ENCODE measurements at places on chromosomes 1 and 21. TPM values are rescaled to one million over a fixed set of nuclear protein-coding genes. Genes with fewer than 3 reads are reported as not detected.
A peak's percentile ranks its signal among the peaks of the same experiment; 100 is the strongest.

The FCRL6 gene
- 0.45 TPM for total RNA-seq

The TMEM125 gene
- total RNA-seq: 0.40 TPM

The MAEL gene
- total RNA-seq: 0.83 TPM

The OLIG2 gene
- total RNA-seq: not detected

The SLC6A17 gene
- total RNA-seq: 0.50 TPM

The TRPM2 gene
- total RNA-seq: 3.5 TPM

GRCh38 chr1:55585402-55585792 is 370.2 kb upstream of the USP24 start:
- no peaks in the 10 kb centered on the region for H3K36me3 ChIP-seq
- no peak overlapping the region for H3K4me3 ChIP-seq
- peak; percentile 64 for DNase-seq
- no peaks in the 10 kb centered on the region for H3K27me3 ChIP-seq

- H3K4me3 ChIP-seq: no peak within 1 kb of the TSS
- no peaks in the 10 kb centered on the region for H3K27me3 ChIP-seq
- peaks cover 39% of the 10 kb centered on the region for H3K36me3 ChIP-seq
- H3K4me1 ChIP-seq: peaks cover 9% of the 10 kb centered on the region
- peak within 1 kb of the TSS; percentile 44 for H3K27ac ChIP-seq
- no peak for DNase-seq
Measured at GRCh38 chr1:161367684-161368400, at the start of gene CFAP126. CFAP126 (minus strand) TSS chr1:161367876; CDS start chr1:161367868, 8 bp downstream.

DNA sequence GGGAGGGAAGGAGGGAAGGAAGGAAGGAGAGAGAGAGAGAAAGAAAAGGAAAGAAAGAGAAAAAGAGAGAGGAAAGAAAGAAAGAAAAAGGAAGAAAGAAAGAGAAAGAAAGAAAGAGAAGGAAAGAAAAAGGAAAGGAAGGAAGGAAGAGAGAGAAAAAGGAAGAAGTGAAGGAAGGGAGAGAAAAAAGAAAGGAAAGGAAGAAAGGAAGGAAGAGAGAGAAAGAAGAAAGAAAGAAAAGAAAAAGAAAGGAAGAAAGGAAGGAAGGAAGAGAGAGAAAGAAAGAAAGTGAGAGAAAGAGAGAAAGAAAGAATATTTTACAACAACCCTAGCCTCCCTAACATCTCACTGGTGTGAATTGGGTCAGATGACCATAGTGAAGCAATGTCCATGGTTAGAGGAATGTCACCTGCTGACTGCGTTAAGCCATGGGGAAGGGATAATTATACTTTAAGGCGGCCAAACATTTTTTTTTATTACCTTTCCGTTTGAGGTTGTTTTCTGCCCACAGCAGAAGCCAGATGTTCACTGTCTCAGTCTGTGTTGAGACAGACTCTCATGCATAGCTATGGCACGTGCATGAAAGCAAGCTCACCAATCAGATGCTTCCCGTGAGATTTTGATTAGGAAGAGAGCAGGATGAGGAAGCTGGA is 76.4 kb downstream of the SNRPE start:
- peaks cover 15% of the 10 kb centered on the region for H3K27me3 ChIP-seq
- H3K36me3 ChIP-seq: no peaks in the 10 kb centered on the region
- no peaks in the 10 kb centered on the region for H3K4me1 ChIP-seq
- DNase-seq: no peak
- no peak overlapping the region for H3K4me3 ChIP-seq

DNA sequence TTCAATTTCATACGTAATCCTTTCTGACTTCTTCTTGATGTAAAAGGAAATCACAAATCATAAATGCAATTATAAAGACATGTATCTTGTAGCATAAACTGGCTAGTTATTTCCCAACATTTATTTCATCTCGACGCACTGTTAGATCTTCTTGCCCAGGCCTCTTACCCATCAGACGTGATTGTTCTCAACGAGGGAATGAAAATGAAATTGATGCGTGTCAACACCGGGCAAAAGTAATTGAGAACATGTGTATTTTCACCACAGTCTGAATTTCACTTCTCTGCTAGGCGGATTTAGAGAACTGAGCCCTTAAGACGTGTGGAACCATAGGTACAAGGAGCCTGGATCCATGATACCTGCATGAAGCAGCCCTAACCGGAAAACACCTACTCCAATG is 519.7 kb downstream of the KCNT2 start:
- no peaks in the 10 kb centered on the region for H3K27me3 ChIP-seq
- H3K36me3 ChIP-seq: no peaks in the 10 kb centered on the region
- no peaks in the 10 kb centered on the region for H3K4me1 ChIP-seq

GRCh38 chr1:10935246-10935645 is 77.2 kb upstream of the TARDBP start:
- H3K4me3 ChIP-seq: no peak overlapping the region
- no peak overlapping the region for H3K27ac ChIP-seq
- DNase-seq: no peak
- no peaks in the 10 kb centered on the region for H3K4me1 ChIP-seq

GRCh38 chr1:24180676-24181075 is 6.4 kb downstream of the IFNLR1 start:
- H3K36me3 ChIP-seq: no peaks in the 10 kb centered on the region
- no peaks in the 10 kb centered on the region for H3K4me1 ChIP-seq
- H3K27me3 ChIP-seq: no peaks in the 10 kb centered on the region
- H3K4me3 ChIP-seq: no peak overlapping the region
- no peak for DNase-seq

DNA sequence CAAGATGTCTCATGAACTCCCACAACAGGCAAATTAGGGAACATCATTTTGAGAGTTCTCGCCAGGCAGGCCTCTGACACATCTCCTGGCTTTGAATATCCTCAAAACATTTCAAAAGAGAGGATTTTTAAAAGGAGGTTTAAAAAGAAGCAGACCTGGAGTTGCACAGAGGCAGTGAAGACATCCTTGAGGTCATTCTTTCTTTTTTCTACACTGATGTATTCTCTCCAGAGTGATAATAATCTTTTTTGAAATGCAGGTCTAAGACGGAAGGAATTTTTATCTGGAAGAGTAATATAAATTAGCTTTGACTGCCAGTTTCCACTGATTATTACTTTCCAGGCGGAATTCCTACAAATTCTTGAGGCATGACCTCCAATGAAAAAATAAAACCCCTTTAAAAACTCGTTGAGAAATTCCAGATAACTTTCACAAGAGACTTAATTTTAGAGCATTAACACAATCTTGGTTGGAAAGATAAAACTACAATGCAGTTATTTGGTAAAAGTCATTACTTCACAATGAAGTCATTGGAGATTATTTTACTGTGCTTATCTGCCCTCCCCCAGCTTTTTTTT is 125.0 kb downstream of the LYPLAL1 start:
- DNase-seq: no peak
- H3K4me1 ChIP-seq: peaks cover 27% of the 10 kb centered on the region
- H3K36me3 ChIP-seq: no peaks in the 10 kb centered on the region
- no peak overlapping the region for H3K27ac ChIP-seq

- H3K27ac ChIP-seq: no peak overlapping the region
- peaks cover 1% of the 10 kb centered on the region for H3K36me3 ChIP-seq
- no peaks in the 10 kb centered on the region for H3K27me3 ChIP-seq
- H3K4me3 ChIP-seq: no peak overlapping the region
Measured at GRCh38 chr21:29316029-29316742, 17.5 kb downstream of the BACH1 start.

DNA sequence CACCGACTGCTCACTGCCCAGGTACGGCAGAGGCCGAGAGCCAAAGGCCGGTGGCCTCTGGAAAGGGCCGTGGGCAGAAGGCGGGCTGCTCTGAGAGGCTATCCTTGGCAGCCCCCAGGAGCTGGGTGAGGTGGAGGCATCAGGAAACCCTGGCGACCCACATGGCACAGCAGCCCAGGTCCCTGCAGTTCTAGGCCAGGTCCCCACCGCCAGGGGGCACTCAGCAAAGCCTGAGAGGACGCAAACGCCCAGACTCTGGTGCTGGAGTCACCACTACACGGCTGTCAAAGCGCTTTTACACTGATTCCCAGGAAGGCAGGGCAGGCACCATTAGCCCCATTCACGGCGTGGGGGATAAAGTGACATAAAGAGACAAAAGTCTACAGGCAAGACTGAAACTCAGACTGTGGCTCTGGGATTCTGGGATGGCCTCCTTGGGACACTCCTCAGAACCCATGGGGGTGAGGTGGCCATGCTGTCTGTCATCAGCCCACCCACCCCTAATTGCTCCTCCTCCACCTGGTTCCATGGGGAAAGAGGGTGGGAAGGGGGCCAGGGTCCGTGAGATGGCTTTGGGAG is 4.9 kb downstream of the PLEKHG5 start:
- peak; percentile 94 for DNase-seq
- H3K27ac ChIP-seq: no peak overlapping the region
- no peaks in the 10 kb centered on the region for H3K36me3 ChIP-seq
- peak overlapping the region; percentile 53 for H3K4me3 ChIP-seq

DNA sequence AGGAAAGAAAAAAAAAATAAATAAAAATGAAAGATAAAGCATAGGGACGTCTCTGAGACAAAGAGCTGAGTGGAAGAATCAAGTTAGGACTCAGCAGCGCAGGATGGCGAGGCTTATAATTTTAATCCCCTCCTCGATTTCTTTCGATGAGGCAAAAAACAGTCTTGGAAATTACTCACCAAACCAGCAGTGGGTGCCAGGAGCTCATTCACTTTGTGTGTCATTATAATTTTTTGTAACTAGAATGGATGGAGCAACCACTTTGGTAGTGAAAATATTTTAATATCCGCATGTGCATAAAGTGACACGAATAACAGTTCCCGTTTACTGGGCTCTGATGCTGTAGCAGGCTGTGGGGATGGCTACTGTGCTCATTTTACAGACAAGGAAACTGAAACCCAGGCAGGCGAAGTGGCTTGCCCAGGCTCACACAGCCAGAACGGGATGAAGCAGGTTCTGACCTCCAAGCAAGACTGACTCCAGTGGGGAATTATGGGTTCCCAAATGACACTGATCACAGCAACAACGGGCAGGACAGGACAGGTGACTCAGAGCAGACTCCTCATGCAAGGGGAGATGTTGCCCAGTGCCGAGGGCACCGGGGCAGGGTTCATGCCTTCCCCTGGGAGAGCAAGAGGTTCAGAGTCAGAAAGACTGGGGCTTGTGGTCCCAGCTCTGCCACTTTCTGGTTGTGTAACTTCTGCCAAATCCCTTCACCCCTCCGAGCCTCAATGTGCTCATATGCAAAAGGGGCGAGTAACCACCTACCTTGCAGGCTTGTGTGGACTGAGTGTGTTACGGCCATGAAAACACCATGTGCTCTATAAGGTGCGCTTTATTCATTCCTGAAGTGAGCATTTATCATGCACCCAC is 63.6 kb downstream of the RUNX3 start:
- peak; percentile 88 for DNase-seq
- no peaks in the 10 kb centered on the region for H3K36me3 ChIP-seq
- no peak overlapping the region for H3K4me3 ChIP-seq
- H3K27me3 ChIP-seq: peaks cover 84% of the 10 kb centered on the region

DNA sequence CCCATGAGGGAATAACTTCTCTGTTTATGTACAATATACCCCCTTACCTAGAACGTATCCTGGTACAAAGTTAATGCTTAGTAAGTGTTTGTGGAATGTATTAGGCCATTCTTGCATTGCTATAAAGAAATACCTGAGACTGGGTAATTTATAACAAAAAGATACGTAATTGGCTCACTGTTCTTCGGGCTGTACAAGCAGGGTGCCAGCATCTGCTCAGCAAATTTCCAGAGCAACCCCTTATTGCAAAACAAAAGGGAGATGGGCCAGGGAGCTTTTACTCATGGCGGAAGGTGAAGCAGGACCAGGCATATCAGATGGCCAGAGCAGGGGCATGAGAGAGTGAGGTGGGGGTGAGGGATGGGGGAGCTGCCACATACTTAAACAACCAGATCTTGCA is 123.4 kb upstream of the C8B start:
- no peak overlapping the region for H3K4me3 ChIP-seq
- no peak overlapping the region for H3K27ac ChIP-seq
- no peaks in the 10 kb centered on the region for H3K36me3 ChIP-seq
- no peaks in the 10 kb centered on the region for H3K4me1 ChIP-seq
- no peak for DNase-seq

GRCh38 chr1:70041317-70042045 is 163.9 kb downstream of the LRRC40 start:
- no peaks in the 10 kb centered on the region for H3K36me3 ChIP-seq
- H3K27me3 ChIP-seq: no peaks in the 10 kb centered on the region
- no peak for DNase-seq
- no peak overlapping the region for H3K4me3 ChIP-seq
- H3K27ac ChIP-seq: no peak overlapping the region

- H3K4me3 ChIP-seq: no peak overlapping the region
- DNase-seq: no peak
- H3K27ac ChIP-seq: no peak overlapping the region
- peaks cover 31% of the 10 kb centered on the region for H3K4me1 ChIP-seq
- H3K27me3 ChIP-seq: no peaks in the 10 kb centered on the region
- H3K36me3 ChIP-seq: no peaks in the 10 kb centered on the region
Measured at GRCh38 chr1:119747451-119747850, 21.3 kb downstream of the HMGCS2 start.

- no peak for DNase-seq
- H3K36me3 ChIP-seq: no peaks in the 10 kb centered on the region
- H3K4me3 ChIP-seq: no peak overlapping the region
Measured at GRCh38 chr1:18322368-18323032, 158.2 kb upstream of the KLHDC7A start.

GRCh38 chr1:15146142-15146680 is 7.3 kb upstream of the TMEM51 start:
- H3K27me3 ChIP-seq: no peaks in the 10 kb centered on the region
- H3K27ac ChIP-seq: no peak overlapping the region
- H3K4me1 ChIP-seq: peaks cover 10% of the 10 kb centered on the region
- DNase-seq: no peak

- no peak overlapping the region for H3K4me3 ChIP-seq
- no peaks in the 10 kb centered on the region for H3K36me3 ChIP-seq
- no peaks in the 10 kb centered on the region for H3K4me1 ChIP-seq
- DNase-seq: no peak
Measured at GRCh38 chr1:186518822-186519381, 58.0 kb upstream of the PDC start.

GRCh38 chr1:67308136-67308535 is 463 bp downstream of the IL12RB2 start:
- H3K4me1 ChIP-seq: peaks cover 13% of the 10 kb centered on the region
- no peaks in the 10 kb centered on the region for H3K27me3 ChIP-seq
- no peaks in the 10 kb centered on the region for H3K36me3 ChIP-seq

- H3K27me3 ChIP-seq: no peaks in the 10 kb centered on the region
- no peak for DNase-seq
- peaks cover 6% of the 10 kb centered on the region for H3K4me1 ChIP-seq
- H3K27ac ChIP-seq: no peak overlapping the region
Measured at GRCh38 chr1:57063406-57064125, 97.8 kb upstream of the C8B start.

DNA sequence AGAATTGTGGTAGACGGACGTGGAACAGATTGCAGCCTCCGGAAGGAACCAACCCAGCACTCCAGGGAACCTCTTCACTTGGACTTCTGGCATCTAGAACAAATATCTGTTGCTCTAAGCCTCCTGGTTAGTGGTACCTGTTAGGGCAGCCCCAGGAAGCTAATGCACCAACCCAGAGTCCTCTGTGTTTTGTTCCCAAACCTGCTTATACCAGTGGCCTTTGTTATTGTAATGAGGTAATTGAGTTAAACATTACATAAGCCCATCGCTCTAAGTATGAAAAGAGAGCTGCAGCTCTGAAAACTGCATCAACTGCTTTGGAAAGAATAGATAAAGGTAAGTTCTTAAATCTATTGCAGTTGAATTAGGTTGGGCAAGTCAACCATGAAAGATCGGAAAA is 516.7 kb downstream of the NPHP4 start:
- H3K4me3 ChIP-seq: no peak overlapping the region
- no peak overlapping the region for H3K27ac ChIP-seq
- H3K36me3 ChIP-seq: no peaks in the 10 kb centered on the region
- H3K4me1 ChIP-seq: no peaks in the 10 kb centered on the region
- DNase-seq: no peak

- no peak for DNase-seq
- H3K4me3 ChIP-seq: peak overlapping the region; percentile 86
- H3K36me3 ChIP-seq: no peaks in the 10 kb centered on the region
- H3K4me1 ChIP-seq: peaks cover 58% of the 10 kb centered on the region
Measured at GRCh38 chr1:220748936-220749335, 814 bp downstream of the MTARC2 start.

Measured in esophagus muscularis mucosa (tissue), 4 donors.